ENCODE measurements at places on chromosomes 1 and 21.

GRCh38 chr1:905071-905749, 18.5 kb upstream of the SAMD11 start:
- DNase-seq = no peak

GRCh38 chr1:64678366-64678765, 66.5 kb upstream of the RAVER2 start:
- no peak for DNase-seq

- no peak for DNase-seq
Observed at GRCh38 chr1:192884241-192884640, 75.4 kb downstream of the RGS2 start.

GRCh38 chr1:154129391-154129970, 25.4 kb downstream of the NUP210L start:
- DNase-seq = no peak

- DNase-seq = no peak
Observed at GRCh38 chr1:15691434-15692032, 7.4 kb downstream of the PLEKHM2 start.

GRCh38 chr1:76224752-76225151, 150.2 kb downstream of the ST6GALNAC3 start:
- no peak for DNase-seq

DNA sequence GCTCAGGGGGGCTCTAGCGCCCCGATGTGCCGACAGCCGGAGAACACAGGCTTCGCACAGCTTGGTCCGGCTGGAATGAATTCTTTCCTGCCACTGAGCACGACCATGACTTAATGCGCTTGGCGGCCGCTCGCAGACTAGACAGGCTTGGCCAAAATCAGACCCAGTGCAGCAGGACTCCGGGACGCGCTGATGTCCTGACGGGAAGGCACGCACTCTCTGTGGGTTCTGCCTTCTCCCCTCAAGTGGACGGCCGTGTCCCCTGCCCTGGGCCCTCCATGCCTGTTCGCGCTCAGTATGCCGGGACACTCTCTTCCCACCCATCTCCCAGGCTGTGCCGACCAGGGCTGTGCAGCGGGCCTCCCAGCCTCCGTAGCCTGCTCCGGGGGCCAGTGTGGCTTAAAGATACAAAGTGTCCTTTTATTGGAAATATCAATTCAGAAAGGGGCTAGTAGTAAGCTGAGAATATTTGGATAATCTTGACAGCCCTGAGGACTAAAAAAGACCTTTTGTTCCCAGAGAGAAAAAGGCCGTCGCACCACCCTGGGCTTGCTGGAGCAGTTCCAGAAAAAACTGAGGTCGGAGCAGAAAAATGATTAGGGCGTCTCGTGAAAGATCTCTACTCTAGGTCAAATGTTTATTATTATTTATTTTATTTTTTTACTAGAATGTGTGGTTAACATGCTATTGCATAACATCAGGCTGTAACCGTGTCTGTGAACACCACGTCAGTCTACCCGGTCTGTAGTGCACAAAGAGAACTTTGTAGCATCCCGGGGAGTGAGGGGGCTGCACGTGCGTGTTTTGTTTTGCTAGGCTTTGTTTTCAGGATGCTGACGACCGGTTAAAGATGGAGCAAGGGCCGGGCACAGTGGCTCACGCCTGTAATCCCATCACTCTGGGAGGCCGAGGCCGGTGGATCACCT, 88.1 kb upstream of the ARHGEF16 start:
- DNase-seq = no peak

DNA sequence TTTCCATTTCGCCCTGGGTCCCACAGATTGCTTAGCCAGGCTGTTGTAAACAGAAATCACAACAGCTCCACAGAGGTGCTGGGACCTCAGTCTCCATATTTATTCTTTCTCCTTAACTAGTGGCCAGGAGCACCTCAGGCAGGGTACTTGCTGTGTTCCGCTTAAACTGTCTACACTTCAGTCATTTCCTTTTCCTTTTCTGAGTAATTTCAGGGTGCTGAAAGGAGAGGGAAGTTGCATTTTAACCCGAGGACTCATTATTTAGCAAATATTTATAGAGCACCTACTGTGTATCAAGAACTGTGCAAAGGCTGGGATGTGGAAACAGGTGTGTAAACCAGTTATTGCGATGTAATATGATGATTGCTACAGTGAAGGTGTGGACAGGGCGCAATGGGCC, 41.9 kb downstream of the ACP6 start:
- DNase-seq = no peak

DNA sequence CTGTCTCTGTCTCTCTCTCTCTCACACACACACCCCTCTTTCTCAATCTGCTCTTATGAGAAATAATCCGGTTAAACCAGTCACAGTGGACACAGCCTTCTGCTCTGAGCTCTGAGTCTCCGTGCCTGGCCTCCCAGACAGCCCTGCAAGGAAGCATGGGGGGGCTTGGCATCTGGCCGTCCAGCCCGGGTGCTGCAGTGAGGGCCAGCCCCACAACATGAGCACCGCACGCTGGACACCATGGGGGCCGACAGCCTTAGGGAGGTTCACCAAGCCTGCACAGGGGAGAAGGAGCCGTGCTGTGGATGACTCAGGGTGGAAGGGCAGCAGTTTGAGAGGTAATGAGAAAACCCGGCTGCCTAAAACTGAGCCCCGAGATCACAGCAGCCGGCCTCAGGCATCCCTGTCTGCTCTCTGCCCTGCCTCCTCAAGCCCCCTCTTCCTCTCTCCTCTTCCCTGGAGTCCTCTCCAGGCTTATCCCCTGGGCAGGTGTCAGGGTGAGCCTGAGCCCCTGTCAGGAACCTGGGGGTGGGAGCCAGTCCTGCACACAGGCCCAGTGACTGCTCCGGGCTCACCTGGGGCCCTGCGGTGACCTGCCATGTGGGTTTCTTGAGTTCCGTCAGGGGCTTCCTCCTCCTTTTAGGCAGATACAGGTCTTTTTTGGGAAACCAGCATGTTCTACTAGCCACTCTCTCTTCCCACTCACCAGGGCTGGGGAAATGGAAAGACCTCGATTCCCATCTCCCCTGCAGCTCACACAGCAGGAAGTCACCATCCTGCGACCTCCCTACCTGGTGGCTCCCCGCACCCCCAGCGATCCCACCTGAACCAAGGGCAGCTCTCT, 92.8 kb downstream of the ITPKB start:
- DNase-seq = no peak

- no peak for DNase-seq
Observed at GRCh38 chr1:107246775-107247345, 106.0 kb downstream of the NTNG1 start.

DNA sequence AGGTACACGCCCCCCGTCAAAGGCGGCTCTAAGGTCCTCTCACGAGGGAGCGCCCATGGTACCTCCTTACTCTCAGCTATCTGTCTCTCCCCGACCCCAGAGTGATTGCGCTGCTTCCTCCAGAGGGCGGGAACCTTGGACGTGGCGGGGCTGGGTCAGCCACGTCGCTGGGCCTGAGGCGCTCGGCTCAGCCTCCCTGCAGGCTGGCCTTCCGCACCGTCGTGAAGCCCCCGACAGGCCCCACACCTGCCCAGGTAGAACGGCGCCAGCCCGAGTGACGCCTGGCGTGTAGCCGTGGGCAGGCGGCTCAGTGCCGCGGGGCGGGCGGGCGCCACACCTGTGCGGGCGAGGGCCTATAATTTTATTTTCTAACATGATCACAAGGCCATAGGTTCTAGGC, 122.2 kb upstream of the BEND5 start:
- DNase-seq = no peak

- DNase-seq = no peak
Observed at GRCh38 chr1:36176106-36176949, 20.4 kb downstream of the MAP7D1 start.

DNA sequence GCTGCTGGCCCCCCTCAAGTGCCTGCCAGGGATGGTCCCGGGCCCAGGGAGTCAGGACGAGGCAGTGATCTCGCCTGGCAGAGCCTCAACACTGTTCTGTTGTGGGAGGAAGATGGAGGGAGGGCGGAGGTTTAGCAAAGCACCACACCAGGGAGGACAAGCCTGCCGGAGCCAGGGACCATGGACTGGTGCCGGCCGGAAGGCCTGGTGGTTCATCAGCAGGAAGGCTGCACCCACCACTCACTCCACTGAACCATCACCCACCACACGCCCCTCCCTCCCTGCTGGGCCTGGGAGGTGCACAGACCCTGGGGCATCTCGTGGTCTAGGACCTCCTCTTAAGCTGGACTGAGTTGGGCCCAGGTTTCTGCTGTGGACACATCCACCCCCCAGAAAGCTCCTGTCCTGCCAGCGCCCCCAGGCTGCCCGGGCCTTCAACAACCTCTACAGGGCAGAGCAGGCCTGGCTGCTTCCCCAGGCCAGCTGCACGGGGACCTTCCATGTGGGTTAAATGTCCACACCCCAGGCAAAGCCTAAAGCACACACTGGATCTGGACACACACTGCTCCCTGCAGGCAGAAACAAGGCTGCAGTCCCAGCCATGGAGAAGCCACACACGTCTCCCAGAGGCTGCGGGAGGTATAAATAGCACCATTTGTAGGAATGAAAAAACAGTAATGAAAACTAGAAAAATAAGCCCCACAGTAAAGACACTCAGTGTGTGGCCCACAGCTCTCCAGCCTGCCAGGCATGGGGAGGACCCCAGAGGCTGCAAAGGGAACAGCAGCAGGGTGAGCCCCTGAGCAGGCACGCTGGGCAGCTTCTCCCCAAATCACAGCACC, 10.4 kb upstream of the TMEM240 start:
- DNase-seq = no peak

DNA sequence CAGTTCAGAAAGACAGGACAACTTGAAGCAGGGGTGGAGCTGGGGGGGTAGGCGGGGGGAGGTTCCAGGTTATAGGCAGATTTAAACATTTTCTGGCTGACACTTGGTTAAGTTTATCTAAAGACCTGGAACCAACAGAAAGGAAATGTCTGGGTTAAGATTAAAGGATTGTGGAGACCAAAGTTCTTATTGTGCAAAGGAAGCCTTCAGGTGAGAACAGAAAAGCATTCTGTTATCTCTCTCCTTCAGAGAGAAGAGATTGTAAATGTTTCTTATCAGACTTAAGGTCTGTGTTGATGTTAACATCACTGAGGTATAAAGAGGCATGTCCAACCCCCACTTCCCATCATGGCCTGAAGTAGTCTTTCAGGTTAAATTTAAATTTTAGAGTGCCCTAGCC, 3.7 kb upstream of the ACADM start:
- DNase-seq = no peak

GRCh38 chr1:85085417-85085816, 37.1 kb upstream of the MCOLN3 start:
- DNase-seq = no peak

DNA sequence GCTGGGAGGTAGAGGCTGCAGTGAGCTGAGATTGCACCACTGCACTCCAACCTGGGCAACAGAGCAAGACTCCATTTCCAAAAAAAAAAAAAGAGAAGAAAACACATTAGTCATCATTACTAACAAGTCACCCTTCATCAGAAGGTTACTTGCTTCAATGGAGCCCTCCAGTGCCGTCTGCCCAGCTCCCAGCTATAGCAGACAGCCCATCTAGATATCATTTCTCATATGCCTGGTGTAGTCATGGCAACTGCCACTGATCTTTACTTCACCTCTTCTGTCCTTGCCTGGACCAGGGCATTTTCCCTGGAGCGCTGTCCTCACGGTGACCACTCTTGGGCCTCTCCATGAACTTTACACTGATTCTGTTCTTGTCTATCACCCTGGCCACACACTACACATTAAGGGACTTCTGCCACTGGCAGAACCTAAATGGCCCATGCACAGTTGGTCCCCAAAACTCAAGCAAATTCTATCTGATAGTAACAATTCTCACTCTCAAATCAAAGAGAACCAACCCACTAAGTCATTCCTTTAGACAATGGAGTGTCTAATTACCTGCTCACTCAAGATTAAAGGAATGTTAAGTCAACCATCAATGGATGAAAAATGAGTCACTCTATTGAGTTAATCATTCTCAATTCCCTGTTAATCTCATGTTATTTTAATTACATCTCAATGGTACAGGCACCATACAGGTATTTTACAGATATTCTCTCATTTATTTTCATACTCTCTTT, 12.9 kb downstream of the GPA33 start:
- DNase-seq = no peak

DNA sequence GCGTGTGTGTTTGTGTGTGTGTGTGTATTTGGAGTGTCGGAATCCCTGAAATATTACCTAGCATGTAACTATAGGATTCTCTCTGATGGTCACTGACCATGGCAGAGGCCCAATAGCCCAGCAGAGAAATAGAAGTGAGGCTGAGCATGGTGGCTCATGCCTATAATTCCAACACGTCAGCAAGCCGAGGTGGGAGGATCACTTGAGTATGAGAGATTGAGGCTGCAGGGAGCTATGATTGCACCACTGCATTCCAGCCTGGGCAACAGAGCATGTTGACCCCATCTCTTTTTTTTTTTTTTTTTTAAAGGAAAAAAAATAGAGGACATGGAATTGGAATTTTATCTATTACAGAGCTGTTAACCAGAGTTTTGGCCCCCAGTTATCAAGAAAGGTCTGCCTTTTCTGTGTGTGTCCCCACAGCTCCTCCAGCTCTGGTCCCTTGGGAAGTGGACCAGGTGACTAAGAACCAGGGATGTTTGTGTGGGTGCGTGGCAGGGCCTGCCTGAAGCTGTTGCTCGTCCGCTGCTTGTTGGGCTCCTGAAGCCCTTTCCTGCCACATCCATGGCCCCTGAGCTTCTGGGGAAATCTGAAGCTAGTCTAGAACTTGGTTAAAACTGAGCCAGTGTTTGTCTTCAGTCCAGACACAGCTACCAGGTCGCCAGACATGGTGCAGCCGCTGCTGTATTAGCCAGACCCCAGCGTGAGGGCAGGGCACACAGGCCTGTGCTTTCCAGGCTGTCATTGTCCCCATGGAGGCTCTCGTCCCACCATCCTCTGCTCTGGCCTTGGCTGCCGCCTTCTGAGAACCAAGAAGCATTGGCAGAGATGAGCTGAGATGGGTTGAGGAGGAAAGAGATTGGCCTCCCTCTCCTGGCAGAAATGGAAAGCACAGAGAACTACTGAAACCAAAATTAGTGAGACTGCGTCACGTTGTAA, 25.5 kb downstream of the CAPN9 start:
- DNase-seq = peak; percentile 54

- no peak for DNase-seq
Observed at GRCh38 chr1:8908388-8909151, 30.1 kb upstream of the ENO1 start.

- no peak for DNase-seq
Observed at GRCh38 chr1:192005976-192006375, 152.3 kb upstream of the RGS18 start.

GRCh38 chr1:97433094-97433823, 487.6 kb downstream of the DPYD start:
- DNase-seq = peak; percentile 59

Measured in HFF-Myc (cell line).